ENCODE measurements at places on chromosomes 3 and 15.

DNA sequence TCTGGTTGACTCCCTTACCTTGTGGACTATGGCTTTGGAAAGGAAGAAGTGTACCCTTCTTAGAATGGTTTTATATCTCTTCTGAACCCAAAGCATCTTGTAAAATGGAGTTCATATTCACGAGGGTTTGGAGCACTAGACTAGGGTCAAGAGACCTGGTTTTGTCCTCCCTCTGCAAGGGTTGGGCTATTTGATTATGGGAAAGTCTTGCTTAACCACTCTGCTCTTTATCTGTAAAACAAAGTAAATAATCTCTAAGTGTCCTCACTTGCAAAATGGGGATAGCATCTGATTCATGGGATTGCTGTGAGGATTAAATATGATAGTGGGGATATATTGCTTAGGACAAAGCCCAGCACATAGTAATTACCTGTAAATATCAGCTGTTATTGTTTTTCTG lies 17.9 kb upstream of the SLC2A2 start:
- DNase-seq, result no peak

DNA sequence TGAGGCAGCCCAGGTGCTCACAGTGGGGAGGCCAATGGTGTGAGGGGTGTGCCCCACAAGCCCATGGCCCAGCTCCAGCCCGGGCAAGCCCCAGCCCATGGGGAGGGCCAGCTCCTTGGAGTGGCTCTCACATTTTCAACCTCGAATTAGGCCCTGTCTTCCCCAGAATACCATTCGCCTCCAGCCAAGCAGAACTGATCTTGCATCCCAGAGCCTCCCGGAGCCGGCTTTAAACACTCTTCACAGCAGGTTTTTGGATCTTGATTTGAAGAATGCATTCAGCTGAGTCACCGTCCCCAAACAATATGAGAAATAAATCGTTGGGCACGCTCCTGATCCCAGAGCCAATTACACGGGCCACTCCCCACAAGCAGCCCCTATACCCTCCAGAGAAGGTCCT lies 23.7 kb downstream of the TPRA1 start:
- no peak for DNase-seq

GRCh38 chr3:141051443-141052200 lies 475 bp downstream of the SPSB4 start:
- no peak for DNase-seq

GRCh38 chr15:49082960-49083359 lies 36.7 kb upstream of the SECISBP2L start:
- no peak for DNase-seq

GRCh38 chr3:99084156-99084555 lies 182.7 kb upstream of the DCBLD2 start:
- no peak for DNase-seq

DNA sequence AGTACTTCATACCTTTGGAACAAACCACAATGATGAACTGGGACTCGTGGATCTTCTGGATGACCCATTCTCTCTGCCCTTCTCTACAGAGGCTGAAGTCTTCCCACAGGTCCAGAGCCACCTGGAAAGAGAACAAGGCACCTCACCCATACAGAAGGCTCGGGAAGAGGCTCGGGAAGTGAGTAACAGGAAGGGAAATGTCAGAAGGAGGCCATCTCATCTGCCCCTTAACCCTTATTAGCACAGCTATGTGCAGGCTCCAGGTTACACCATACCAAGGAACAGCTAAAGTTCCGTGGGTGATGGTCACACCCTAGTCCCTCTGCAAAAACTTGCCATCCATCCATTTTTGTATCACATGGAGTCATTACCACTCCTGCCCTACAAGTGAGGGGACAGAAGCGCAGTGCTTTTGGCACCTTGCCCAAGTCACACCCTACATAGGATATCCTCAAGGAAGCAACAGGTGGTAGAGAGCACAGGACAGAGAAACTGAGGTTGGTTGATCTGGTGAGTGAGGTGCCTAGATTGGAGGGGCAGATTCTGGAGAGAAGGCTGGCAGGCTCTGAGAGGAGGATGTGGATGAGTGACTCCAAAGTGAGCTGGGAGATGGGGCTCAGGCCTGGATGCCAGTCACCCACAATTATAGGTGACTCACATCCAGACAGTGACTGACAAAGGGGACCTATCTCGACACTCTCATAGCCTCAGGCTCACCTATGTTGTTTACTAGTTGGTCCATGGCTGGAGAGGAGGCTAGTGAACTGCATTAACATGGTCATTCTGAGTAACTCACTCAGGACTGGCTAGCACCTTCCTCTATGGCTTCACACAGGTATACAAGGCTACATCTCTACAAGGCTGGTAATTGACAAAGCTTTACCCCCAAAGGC lies 38.2 kb downstream of the SPATA12 start:
- no peak for DNase-seq

GRCh38 chr3:24360957-24361356 lies 133.7 kb downstream of the THRB start:
- no peak for DNase-seq

DNA sequence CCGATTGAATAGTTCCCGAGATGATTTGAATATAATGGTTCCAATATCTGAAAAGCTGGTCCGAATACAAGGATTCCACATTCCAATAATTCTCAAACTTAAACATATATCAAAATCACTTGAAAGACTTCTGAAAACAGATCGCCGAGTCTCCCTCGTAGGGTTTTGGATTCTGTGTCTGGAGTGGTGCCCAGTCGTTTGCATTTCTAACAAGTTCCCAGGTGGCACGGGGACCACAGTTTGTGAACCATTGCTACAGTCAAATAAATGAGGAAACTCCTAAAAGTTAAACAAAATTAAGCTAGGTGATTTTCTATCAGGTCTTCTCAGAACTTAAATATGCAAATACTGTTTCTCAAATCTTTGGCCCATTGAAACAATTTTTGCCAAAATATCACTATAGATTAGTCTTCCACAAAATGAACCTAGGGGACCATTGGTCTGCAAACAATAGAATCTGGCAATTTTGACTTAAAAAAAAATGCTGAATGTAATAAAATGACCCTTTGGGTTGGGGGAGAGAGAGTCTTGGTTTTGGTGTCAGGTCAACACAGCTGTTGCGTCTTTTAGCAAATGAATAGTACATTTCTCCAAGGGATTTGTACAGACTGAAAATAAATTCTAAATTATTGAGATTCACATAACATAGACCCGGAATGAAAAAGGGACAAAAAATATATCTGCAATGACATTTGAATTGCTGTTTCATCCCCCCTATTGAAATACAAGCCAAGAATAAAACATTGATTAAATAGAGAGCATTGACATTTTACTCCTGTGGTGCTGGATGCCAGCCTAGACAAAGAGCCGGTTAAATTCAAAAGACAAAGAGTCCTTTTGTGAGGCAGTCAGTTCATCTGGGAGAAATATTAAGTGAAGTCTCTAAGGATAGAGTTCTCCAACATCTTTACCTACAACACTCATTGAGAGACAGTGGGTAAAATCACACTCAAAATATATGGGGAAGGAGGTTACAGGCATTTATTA lies 175.7 kb upstream of the ADAMTS9 start:
- no peak for DNase-seq

- DNase-seq, result no peak
Observed at GRCh38 chr15:58314593-58315216, 117.1 kb upstream of the LIPC start.

All from activated T-cell treated with anti-CD3 and anti-CD28 coated beads, Interleukin-2, amount 50 U/mL, for 4 hours (primary cell).